ENCODE measurements at places on chromosomes 1 and 21.

- no peak for DNase-seq
Observed at GRCh38 chr1:25356848-25357247, 18.7 kb downstream of the TMEM50A start.

GRCh38 chr1:172763057-172763456 is 104.2 kb downstream of the FASLG start:
- DNase-seq = no peak

DNA sequence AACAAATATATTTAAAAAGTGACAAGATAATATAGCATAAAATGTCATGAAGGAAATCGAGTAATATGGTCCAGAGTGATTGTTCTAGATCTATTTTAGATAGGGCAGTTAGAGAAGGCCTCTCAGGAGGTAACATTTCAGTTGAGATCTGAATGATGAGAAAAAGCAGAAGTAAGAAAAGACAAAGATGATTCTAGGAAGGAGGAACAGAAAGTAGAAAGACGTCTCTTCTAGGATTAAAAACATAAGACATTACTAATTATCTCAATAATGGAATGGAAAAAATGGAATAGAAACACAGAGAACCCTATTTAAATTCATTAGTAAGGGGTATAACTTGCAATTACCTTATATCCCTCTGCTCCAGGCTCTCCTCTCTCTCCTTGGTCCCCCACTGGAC is 130.0 kb upstream of the ZNHIT6 start:
- no peak for DNase-seq

DNA sequence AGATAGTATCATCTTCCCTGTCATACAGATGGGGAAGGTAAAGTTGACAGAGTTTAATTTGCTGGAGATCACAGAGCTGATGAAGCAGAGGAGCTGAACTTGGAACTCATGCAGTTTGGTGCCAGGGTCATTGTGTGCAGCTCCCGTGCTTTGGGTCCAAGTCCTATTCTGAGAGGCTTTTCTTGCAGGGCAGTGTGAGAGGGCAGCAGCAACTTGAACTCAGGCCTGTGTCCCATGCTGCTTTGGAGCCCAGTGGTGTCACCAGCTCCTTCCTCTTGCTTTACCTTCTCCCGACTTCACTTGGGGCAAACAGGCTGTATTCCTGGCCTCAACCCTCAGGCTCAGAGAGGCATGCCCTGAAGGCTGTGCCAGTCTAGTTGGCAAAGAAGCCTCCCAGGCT is 24.7 kb downstream of the INAVA start:
- DNase-seq = no peak

DNA sequence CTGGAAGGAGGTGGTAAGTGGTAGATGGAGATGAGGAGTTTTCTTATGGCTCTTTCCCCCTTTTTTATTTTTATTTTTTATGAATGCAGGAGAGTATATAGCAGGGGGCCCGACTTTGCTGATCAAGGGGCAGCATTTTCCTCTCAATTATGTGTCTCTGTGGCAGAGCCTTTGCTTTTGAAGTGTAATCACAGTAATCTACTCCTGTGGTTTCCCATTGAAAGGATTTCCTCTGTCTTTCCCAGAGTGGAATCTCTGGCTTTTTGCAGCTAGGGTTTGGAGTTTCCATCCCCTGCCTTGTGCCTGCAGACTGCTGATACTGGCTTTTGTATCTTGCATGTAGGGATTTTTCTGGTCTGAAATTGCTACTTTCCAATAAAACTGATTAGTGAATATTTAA is 29.1 kb downstream of the ARID1A start:
- DNase-seq = no peak

- DNase-seq = no peak
Observed at GRCh38 chr1:46692811-46693770, 21.4 kb downstream of the TEX38 start.

GRCh38 chr1:42963378-42964043 is 4.8 kb upstream of the SLC2A1 start:
- DNase-seq = no peak

DNA sequence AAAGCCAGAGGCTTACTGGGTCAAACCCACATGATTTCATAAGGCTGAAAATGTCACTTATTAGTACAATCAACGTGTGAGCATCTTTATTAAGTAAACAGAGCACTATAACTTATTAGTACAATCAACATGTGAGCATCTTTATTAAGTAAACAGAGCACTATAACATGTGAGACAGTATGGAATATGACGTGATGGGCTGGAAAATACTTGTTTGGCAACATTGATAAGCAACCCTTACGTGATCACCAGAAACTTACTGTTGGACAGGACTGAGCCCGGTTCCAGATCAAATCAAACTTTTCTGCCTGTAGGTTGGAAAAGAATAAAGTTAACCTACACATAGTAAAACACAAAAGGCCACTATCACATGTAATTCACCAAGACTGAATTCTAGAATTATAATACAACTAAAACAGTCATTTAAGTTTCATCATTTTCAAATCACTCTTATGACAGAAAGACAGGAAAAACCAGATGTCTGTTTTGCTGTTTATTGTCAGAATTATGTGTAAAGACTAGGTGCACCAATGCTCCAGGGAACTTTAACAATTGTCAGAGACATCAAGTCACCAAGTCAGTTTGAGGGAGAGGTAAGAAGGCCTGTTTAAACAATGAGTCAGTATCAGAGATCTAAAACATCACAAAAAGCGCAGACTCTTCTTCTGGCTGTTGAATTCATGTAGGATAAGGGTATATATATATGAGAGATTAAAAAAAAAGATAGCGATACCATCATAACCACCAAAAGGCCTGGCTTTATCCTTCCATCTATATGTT is 15.7 kb downstream of the ATPAF1 start:
- no peak for DNase-seq

DNA sequence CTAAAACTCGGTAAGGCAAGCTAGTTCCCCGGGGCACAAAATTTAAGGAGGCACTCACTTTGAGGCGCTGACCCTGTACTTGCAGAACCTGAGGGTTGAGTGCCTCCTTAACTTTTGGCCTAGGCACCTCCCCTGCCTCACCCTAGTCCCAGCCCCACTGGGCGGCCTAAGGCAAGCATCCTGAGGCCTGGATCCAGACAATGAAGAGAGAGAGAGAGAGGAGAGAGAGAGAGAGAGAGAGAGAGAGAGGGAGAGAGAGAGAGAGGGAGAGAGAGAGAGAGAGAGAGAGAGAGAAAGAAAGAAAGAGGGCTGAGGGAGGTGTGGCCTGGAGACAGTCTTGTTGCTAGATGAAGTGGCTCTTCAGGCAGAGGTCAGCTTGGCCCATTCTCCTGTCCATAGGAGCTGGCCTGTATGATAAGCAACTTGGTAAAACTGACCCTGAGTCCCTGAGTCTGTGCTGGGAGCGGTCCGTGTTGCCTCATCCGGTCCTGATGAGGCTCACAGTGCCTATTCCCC is 7.4 kb upstream of the LRRN2 start:
- DNase-seq = no peak

DNA sequence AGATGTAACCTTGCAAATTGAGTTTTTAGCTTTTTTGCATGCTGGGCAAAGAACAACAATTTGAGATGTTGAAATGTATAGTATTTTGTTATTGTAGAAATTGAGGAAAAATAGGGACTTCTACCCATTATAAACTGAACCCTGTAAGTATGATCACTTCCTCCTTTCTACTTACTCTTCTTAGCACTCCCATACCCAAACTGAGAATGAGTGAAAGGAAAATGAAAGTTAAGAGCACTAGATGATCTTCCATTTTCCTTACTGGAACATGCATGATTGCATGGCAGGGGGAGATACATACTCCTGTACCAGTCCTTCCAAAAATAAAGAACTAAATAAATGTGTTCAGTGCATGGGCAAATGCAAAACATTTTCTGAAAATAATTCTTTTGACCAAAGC is 107.4 kb upstream of the KIAA1614 start:
- no peak for DNase-seq

DNA sequence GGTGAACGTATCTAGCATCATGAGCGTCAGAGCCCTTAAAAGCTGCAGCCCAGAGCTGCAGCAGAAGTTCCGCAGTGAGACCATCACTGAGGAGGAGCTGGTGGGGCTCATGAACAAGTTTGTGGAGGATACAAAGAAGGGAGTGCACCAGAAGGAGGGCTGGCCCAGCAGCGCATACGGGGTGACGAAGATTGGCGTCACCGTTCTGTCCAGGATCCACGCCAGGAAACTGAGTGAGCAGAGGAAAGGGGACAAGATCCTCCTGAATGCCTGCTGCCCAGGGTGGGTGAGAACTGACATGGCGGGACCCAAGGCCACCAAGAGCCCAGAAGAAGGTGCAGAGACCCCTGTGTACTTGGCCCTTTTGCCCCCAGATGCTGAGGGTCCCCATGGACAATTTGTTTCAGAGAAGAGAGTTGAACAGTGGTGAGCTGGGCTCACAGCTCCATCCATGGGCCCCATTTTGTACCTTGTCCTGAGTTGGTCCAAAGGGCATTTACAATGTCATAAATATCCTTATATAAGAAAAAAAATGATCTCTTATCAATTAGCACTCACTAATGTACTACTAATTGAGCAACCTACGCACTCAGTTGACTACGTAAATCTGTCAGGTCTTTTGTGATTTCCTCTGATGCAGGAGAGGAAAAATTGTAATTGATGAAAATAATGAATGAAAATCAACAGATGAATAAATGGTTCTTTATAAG is 2.8 kb downstream of the CBR1 start:
- no peak for DNase-seq

DNA sequence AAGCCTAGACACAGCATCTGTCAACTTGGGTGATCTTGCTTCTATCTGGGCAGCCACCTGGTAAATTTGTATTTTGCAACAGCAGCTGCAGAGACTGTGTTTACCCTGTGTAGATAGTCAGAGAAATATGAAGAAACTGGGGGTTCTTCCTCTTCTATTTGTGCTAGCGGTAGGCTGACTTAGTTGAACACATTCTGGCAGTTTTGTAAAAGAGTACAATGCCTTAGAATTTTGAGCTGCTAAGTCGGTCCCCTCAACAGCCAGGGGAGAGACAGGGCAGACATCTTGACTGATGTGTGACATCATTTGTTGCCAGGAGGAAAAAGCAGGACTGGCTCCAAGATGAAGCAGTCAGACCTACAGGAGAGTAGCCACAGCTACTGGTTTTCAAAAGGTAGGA is 53.7 kb downstream of the KCNJ6 start:
- DNase-seq = no peak

GRCh38 chr1:69455718-69456117 is 112.0 kb upstream of the LRRC7 start:
- DNase-seq = no peak

GRCh38 chr1:178362747-178363146 is 134.0 kb downstream of the CLEC20A start:
- DNase-seq = no peak

- DNase-seq = peak; percentile 39
Observed at GRCh38 chr1:61083013-61083806, 849 bp downstream of the NFIA start.

DNA sequence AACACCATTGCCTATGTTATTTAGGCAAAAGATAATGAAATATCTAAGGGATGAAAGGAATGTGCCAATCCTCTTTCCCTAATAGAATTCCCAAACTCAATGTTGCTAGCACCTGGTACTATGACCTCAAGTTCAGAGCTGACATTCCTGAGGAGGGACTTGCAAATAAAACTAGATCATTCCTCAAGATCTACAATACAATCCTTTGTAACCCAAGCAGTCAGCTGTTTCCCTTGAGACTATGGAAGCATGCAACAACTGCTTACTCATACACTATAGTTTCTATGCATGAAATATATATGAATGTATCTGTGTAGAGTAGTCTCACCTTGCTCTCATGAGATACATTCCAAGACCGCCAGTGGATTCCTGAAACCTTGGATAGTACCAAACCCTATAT is 65.0 kb downstream of the ABL2 start:
- DNase-seq = no peak

GRCh38 chr1:110235834-110236682 is 25.9 kb downstream of the KCNC4 start:
- no peak for DNase-seq

DNA sequence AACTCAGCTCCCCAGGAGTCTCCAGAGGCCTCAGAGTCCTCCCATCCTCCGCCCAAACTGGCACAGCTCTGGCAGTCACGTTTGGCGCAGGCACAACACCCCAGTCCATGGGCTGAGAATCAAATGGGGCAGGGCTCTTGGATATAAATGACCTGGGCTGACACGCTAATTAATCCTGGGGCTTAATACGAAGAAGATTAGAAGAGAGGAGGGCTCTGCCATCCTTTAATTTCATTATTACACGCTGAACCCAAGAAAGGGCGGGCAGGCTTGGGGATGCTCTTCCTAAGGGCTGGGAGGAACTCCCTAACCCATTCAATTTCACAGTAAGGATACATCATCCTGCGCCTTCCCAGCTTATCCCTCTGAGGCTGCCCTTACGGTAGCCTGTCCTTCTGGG is 2.4 kb downstream of the GRIK3 start:
- no peak for DNase-seq

- no peak for DNase-seq
Observed at GRCh38 chr1:27436204-27437159, 44.1 kb downstream of the GPR3 start.

DNA sequence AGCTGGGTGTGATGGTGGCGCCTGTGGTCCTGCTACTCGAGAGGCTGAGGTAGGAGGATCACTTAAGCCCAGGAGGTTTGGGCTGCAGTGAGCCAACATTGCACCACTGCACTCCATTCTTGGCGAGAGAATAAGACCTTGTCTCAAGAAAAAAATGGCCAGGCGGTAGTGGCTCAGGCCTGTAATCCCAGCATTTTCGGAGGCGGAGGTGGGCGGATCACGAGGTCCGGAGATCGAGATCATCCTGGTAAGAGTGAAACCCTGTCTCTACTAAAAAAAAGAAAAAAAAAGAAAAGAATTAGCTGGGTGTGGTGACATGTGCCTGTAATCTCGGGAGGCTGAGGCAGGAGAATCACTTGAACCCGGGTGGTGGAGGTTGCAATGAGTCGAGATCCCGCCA is 11.3 kb downstream of the ATAD3B start:
- DNase-seq = no peak

- no peak for DNase-seq
Observed at GRCh38 chr1:21232044-21232443, 55.3 kb upstream of the EIF4G3 start.

DNA sequence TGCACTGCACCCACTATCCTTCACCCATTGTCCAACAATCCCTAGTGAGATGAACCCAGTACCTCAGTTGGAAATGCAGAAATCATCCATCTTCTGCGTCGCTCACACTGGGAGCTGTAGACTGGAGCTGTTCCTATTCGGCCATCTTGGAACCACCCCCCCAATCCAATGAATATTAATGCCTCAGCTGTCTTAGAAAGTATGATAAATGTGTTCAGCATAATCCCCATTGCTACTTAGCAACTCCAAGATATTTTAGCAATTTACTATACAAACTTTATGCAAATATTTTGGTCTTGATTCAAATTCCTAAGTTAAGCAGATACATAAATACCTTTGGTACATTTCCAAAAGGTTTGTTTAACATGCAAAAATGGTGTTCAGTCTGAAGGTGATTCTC is 70.5 kb upstream of the SH3GLB1 start:
- DNase-seq = no peak

DNA sequence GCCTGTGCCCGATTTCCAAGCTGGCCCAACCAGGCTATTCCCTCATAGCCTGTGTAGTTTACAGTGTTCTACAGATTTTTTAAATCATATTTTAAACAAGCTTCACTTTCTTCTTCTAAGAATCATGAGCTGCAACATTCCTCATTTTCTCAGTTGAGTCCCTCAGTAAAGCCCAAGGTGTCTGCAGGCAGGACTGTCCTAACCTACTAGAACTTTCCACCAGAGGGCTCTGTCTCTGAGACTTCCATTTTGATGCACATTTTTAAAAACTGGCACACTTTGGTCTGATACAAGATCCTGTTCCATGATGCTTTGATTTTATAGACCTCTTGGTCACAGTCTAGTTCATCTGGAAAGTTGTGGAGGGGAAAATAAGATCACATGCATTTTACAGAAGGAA is 21.6 kb upstream of the SLAMF6 start:
- DNase-seq = no peak

Measured in left cardiac atrium (tissue), 4 donors.